ENCODE measurements at places on chromosomes 3 and 15.

GRCh38 chr3:76107935-76108570, 322.7 kb upstream of the ZNF717 start:
- no peak for DNase-seq

DNA sequence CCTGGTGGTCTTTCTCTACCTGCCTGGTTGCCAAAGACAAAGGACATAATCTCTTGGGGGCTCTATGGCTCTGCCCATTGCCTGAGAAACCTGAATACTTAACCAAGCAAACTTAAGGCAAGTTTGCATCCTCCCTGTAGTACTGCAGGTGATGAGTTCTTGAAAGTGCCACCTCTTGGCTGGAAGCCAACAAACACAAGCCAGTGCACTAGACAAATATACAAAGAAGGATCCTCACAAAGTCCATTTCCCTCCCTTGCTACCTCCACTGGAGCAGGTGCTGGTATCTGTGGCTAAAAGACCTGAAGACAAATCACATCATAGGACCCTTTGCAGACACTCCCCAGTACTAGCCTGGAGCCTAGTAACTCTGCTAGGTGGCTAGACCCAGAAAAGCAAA, 772.3 kb downstream of the SI start:
- no peak for DNase-seq

- no peak for DNase-seq
Measured at GRCh38 chr15:86558686-86559085, 479.0 kb downstream of the AGBL1 start.

GRCh38 chr3:170096342-170096741, 58.5 kb downstream of the GPR160 start:
- no peak for DNase-seq

DNA sequence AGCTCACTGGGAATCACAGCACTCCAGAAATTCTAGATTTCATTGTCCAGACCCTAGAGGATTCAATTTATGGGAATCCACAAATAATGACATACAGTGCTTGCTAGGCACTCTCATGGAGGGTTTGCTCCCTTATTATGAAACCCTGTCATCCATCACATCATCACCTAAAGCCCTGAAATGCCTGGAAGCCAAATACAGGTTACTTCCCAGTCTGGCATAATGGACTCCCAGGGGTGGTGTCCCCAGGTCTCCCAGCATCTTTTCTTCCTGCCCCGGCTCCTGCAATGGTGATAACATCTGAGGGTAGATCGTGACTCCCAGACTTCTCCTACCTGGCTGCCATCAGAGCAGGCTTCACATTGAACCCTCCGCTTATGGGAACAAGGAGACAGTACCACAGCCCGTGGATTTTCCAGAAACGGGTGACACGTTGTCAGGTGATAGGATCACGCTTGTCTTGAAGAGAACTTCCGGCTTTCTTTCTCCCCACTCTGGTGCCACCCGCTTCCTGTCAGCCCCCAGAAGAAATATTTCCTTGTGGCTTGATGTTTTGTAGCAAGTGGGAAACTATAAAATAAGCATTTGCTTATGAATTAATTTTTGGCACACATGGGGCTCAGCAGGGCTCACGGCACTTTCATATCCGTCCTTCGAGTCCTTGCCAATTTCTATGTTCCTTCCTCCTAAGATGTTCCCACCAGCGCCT, 238.7 kb upstream of the BHLHE40 start:
- no peak for DNase-seq

DNA sequence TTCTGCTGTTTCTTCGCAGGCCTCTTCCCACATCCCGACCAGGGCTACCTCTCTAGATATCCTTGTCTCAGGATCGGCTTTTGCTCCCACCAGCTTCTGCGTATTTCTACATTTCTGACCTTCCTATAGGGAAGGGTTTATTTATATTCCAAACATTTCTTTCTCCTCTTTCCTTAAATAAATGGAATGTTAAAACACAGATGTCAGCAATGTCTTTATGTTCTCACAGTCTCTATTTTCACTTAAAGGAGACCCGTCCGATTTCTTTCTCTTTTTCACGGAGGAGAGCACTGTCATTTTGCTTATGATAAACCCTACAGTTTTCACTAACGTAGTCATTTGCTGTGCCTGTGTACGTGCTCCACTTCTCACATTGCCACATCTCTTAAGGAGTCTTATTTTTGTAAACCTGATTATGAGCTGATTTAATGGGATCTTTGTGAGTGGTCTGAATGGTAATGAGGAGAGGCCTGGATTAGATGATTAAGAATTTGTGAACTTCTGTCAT, 630 bp downstream of the KIF15 start:
- DNase-seq: no peak

- DNase-seq: no peak
Measured at GRCh38 chr3:74500257-74500656, 114.2 kb downstream of the CNTN3 start.

- no peak for DNase-seq
Measured at GRCh38 chr3:94232921-94233320, 170.1 kb downstream of the NSUN3 start.

GRCh38 chr3:104214277-104214676, 1152.4 kb upstream of the ALCAM start:
- no peak for DNase-seq

- DNase-seq: no peak
Measured at GRCh38 chr3:29949940-29950616, 656.3 kb upstream of the TGFBR2 start.

DNA sequence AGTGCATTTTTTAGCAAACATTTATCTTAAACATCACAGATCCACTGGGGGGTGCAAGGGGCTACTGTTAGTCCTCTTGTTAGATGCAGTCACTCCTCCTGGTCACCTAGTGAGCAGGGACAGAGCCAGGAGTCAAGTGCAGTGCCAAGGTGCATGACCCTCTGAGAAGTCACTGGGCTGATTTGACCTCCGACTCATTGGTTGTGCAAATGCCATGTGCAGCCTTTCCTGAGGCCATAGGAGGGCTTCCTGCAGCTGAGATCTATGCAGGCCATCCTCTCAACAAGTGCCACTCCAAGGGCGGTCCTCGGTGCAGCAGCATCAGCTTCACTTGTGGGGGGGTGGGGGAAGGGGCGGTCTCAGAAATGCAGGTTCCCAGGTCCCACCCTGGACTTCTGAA, 60.2 kb downstream of the GPD1L start:
- no peak for DNase-seq

GRCh38 chr3:15007681-15008141, 57.4 kb downstream of the MRPS25 start:
- DNase-seq: no peak

DNA sequence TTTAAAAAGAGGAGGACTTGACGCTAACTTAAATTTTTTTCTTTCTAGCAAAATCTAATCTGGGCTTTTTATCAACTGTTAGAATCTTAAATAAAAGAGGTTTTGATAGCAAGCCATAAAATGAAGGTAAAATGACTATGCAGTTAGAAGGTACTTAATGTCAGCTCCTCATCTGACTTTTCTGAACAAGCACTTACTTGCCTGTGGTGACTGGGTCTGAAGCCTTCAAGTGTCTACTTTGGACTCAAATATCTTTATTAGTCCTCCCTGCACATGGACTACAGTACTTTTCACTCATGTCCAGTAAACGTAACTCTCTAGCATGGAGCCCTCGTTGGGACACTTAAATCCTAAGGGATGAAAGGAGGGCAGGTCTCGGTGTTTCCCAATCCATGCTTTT, 135.9 kb downstream of the P2RY1 start:
- DNase-seq: no peak

DNA sequence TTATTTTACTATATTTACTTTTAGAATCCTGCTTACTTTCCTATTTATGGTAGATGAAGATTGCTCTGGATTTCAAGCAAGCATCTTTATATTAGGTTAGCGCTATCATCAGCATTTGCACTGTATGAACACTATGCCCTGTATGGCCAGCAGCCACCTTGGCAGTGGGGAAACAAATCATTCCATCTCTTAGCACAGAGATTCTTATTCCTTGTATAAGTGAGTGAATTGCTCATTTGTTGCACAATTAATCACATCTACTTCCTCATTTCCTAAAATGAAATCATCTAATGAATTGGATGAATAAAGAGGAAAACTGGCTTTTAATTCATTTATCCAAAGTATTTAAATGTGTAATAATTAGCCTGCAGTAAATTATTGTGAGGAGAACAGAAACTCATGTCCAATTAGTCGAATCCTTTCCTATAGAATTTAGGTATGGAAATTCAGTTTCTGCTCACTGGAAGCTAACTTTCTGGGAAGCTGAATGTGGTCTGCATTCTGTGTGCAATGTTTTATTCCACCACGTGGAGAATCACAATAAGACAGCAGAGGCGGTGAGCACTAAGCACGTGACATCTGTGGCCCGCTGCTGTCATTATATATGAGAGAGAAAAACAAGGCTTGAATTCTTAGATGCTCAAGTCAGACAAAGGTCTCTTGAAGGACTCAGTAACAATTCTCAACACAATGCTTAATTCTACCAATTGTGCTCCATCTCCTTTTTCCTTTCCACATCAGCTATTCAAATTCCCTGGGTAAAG, 93.4 kb downstream of the PEX5L start:
- no peak for DNase-seq

DNA sequence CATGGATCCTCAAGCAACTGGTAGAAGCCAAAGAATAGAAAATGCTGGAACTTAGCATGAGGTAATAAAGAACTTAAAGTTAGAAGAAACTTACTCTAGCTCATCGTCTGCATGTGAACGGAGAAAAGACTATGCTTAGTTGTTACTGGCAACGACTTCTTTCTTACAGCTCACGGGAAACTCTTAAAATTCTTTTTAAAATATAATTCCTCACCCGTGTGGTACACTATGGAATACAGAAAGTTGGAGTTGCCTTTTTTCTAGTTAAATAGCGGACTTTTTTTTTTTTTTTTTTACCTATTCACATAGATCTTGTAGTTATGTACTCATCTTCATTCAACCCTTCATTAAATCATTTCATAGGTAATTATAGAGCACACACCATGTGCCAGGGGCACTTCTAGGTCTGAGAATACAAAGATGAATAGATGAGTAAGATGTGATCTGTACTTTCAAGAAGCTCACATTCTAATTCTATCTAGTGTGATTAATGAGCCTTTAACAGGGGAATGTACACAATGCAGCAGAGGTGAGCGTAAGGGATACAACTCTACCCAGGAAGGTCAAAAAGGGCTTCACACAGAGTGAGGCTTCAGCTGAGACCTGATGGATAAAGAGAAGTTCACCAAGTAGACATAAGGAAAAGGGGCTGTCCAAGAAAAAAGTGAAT, 18.4 kb upstream of the KCNMB2 start:
- no peak for DNase-seq

DNA sequence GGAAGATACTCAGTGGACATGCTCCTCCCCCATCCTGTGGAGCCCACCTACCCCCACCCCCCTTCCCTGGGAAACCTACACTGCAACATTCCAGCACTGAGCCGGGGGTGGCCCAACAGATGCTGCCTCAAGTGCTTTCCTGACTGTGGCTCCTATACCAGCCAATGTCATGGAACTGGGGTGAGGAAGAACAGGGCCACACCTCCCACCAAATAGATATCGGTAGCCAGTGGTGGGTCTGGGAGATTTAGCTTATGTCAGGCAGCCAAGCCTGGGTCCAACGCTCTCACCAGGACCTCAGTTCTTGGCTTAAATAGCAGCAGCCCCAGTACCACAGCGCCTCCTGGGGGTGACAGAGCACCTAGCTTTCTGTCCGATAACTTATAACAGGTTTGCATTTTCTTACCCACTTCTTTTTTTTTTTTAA, 30.3 kb downstream of the CDC25A start:
- DNase-seq: no peak

- DNase-seq: peak; percentile 2
Measured at GRCh38 chr3:123229145-123229544, 27.4 kb downstream of the SEC22A start.

- no peak for DNase-seq
Measured at GRCh38 chr3:124516333-124516732, 213.9 kb upstream of the UMPS start.

DNA sequence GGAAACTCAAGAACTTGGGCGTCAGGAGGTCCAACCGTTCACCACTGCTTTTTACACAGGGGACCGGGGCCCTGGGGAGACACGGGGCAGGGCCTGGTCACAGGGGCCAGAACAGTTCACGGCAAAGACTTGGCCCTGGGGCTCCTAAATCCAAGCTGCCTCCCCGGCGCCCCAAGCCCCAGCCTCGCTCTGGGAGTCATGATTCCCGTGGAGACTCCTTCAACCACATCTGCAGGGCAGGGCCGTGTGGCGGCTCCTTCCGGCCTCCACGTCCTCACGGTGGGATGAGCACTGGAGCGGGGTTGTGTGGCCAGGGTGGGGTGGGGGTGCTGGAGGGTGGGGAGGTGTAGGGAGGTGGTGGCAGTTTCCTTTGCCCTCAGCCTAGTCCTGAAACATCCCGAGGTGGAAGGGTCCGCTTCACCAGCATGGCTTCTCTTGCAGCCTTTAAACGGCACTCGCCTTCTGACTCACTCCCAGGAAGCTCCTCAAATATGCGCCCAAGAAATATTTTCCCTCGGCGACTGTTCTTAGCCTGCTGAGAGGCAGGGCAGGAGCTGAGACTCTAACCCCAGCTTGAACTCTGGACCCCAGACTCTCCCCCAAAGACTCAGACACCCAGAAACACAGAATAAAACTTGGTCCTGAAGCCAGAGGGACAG, 1.8 kb downstream of the MUC4 start:
- DNase-seq: no peak

DNA sequence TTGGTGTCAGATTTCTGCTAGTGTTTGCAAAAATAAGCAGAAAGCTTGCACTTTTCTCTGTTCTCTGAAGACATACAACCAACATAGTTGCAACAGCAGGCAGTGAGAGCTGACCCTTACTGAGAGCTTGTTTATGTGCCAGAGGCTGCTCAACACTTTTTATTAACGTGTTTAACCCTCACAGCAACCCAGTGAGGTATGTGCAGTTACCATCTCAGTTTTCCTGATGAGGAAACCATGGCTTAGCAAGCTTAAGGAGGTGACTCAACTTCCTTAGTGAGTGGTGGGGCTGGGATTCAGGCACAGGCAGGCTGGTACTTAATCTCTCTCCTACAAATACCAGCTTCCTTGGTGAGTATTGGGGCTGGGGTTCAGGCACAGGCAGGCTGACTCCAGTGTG, 158.1 kb upstream of the CTDSPL start:
- no peak for DNase-seq

- DNase-seq: no peak
Measured at GRCh38 chr15:100780208-100780800, 99.3 kb upstream of the ALDH1A3 start.

GRCh38 chr3:189936201-189936945, 184.3 kb downstream of the P3H2 start:
- no peak for DNase-seq

Data from stimulated activated naive CD4-positive, alpha-beta T cell (primary cell).